ENCODE measurements at places on chromosomes 1 and 21.

- peak; percentile 10 for DNase-seq
Observed at GRCh38 chr1:220124542-220124941, 30.6 kb downstream of the IARS2 start.

- no peak for DNase-seq
Observed at GRCh38 chr1:214864896-214865688, 217.4 kb upstream of the KCNK2 start.

GRCh38 chr1:212431644-212432043 is 1.1 kb upstream of the NENF start:
- DNase-seq, result no peak

GRCh38 chr1:59007429-59007819 is 223.6 kb upstream of the JUN start:
- no peak for DNase-seq

GRCh38 chr1:232943679-232944252 is 6.6 kb upstream of the NTPCR start:
- DNase-seq, result no peak
